ENCODE measurements at places on chromosomes 5 and 9.

GRCh38 chr9:130662970-130663257 is 1.5 kb upstream of the PRDM12 start:
- DNase-seq, result no peak

- no peak for DNase-seq
These were observed 9.2 kb upstream of the RARS1 start for GRCh38 chr5:168477060-168477459.

DNA sequence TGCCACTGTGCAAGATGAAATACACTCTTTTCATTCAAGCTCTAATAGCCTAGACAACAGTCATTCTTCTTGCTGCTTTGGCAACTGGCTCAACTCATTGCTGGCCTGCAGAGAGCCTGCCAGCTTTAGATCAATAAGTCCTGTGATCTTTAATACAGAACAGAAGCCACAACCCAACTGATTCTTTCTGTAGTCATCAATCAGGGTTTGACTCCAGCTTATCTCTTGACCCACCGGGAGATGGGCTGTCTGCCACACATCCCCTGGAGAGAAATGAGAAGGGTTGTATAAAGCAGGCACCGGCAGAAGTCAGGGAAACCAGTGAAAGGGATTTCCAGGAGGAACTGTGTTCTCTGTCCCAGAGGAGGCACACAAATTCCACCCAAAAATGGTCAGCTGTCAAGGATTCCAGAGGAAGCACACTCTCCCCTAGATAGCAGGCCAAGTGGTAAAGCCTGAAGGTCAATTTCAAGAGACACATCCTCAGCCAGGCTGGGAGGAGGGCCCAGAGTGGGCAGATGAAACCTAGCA is 24.5 kb downstream of the LHFPL2 start:
- DNase-seq, result no peak

DNA sequence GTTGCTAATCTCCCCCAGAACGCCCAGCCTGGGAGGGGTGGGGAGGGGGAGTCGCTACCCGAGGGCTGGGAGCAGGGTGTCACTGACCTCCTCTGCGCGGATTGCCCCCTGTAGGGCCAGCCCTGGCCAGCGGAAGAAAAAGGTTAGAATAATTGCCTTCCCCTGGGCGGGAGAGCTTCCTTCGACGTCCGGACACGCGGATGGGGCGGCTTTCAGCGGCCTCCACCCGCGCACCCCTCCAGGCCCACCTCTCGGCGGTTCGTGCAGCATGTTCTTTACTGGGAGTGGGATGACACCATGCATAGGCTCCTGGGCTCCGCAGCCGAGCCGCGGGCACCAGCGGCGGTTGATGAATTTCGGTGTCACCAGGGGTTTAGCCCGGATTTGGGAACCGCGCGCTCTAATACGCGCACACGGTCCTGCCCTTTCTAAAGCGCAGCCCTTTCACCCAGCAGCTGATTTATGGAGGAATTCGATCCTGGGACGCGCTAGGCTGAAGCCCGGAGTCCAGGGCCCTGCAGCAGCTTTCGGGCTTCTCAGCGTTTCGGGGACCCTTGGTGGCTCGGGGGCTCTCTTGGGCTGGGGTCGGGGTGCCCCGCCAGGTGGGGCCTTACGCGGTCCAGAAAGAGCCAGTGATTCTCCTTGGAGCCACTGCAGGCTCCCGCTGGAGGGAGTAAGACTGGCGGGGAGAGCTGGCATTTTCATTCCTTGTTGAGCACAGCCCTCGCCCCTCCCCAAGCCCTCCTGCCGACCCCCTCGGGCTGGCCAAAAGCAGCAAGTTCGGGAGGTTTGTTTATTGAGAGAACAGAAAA is 10.1 kb downstream of the LMX1B start:
- no peak for DNase-seq

DNA sequence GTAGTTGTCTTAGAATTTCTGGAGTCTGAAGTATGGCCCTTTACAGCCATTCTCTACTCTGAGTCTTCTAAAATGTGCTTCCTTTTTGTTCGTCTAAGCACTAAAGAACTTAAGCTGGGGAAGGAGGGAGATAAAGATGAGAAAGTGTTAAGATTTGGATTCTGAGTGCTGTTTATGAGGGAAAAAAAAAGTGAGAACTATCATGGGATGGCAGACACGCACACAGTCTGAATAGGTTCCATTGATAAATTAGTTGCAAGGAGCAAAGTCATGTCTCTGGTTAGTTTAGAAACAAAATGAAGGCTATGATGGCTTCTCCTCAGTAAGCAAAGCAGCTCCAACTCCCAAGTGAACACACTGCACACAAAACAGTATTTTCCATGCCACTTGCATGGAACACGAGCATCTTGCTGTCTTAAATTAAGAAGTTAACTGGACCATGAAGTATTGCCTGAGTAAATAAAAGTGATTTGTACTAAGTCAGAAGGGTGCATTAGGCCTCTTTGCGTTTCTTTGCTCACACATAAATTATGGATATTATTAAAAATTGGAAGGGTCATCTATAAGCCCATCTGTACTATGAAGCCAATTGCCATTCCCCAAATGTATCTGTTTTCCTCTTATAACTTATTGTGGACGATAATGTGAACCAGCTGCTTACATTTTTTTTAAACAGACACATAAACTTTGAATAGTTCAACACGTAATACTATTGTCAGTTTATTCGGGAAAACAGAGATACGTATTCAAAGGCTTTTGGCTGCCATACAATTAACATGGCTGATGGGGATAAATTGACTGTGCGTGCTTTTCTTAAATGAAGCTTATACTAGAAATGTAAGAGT is 199.3 kb downstream of the SGCD start:
- DNase-seq, result no peak

GRCh38 chr9:85178474-85178873 is 508.9 kb downstream of the NTRK2 start:
- DNase-seq, result no peak

- no peak for DNase-seq
These were observed 198.8 kb downstream of the SMARCA2 start for GRCh38 chr9:2213830-2214468.

- no peak for DNase-seq
These were observed 143.0 kb downstream of the FBN2 start for GRCh38 chr5:128395073-128395472.

- no peak for DNase-seq
These were observed 107.9 kb downstream of the TRIO start for GRCh38 chr5:14250748-14251701.

- DNase-seq, result no peak
These were observed 1.5 kb downstream of the FRMPD1 start for GRCh38 chr9:37652261-37652660.

DNA sequence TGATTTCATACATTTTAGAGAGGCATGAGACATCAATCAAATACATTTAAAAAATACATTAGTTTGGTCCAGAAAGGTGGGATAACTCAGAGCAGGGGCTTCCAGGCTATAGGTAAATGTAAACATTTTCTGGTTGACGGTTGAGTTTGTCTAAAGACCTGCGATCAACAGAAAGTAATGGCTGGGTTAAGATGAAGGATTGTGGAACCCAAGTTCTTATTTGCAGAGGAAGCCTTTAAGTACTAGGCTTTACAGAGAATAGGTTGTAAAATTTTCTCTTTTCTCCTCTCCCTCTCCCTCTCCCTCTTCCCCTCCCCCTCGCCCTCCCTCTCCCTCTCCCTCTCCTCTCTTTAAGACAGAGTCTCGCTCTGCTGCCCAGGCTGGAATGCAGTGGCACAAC is 50.8 kb downstream of the PTTG1 start:
- no peak for DNase-seq

DNA sequence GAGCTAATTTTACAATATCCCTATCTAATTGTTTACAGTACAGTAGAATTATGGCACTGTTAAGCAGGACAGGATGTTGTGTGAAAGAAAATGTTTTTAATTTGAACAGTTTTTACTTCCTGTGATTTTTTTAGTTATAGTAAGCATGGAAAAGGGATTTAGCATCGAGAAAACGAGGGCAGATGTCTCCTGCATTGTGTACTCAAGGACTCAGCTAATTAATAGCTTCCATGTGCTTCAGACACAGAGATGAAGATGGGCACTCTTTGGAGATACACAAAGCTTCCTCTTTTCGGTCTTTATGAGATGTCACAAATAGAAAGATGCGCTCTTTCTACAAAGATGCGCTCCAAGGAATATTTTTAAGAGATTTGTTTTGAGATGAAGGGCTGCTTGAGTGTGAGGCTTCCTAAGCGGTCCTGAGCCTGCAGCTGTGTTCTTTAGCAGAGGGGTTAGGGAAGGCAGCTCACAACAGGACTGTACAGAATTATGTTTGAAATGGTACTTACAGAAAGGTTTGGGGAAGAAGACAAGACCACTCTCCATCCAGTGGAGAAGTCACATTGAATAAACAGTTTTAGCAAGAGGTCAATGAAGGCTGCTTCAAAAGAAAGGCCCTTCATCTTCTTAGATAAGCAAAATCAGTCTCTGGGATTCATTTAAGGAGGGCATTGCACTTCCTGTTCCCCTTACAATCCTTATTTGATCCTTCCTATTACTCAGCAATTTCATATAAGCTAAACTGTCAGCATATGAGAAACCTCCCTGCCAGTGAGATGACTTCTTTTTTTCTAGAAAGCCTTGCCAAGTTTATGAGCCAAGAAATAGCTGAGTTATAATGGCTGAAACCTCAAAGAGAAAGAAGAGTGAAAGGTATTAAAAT is 311.5 kb downstream of the EFNA5 start:
- no peak for DNase-seq

- no peak for DNase-seq
These were observed 421.9 kb upstream of the KCNN2 start for GRCh38 chr5:113939988-113940387.

DNA sequence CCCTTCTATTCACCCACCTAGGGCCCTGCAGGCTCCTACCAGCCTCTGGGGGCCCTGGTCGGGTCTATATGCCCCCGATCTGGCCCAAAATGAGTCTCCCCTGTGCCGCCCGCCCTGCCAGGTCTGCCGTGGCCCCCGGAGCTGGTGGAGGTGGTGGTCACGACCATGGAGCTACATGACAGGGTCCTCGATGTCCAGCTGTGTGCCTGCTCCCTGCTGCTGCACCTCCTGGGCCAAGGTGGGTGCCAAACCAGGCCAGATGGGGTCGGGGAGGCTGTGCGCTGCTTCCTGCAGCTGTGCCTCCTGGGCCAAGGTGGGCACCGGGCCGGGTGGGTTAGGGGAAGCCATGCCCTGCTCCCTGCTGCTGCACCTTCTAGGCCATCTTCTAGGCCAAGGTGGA is 17.5 kb downstream of the REXO4 start:
- no peak for DNase-seq

DNA sequence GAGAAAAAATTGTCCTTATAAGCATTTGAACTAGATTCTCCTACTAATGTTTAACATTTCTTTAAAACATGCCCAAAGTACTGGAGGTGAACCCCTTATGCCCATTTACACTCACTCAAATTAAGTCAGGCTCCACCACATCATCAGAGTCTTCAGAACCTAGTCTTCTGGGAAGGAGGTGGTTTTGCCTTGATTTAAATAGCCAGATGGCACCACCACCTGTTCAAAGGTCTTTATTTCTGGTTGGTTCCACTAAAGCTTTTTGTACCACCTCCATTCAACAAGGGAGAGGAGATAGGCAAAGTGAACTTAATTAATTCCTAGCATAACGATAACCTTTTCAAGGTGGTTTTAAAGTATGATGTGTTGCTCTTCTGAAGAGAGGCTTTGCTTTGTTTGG is 189.5 kb downstream of the SLF1 start:
- no peak for DNase-seq

GRCh38 chr9:113715086-113715485 is 161.0 kb upstream of the ZNF618 start:
- no peak for DNase-seq

- no peak for DNase-seq
These were observed 524.2 kb upstream of the DAB2 start for GRCh38 chr5:39948867-39949468.

DNA sequence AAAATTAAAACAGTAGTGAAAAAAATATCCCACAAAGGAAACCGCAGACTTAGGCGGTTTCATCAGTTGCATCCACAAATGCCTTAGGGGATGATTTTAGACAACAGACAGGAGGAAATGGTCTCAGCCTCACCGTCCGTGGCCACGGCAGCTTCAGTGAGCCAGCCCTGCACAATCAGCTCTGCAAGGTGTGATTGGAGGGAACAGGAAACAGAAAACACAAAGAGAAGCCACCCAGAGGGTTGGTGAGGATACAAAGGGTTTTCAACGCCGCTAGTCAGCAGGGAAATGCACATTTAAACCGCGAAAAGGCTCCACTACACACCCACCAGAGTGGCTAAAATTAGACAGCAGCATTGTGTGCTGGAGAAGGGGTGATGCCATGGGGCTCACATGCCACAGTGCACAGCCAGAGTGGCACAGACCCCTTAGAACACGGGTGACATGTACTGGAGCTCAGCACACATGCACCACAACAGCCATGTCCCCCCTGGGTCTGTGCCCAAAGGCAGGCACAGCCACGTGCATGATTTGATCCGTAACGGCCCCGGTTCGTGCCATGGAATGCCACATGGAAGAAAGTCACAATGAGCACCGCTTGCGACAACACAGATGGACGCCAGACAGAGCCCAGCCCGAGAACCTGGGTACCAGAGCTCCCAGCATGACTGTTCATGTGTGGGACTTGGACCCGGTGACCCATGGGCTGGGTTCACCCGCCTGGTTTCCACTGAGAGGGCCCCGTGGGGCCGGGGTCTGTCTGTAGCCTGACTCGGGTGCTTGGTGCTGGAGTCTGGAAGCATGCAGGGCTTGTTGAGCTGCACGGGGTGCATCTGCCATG is 18.3 kb upstream of the TERT start:
- DNase-seq, result no peak

- DNase-seq, result no peak
These were observed 184.5 kb upstream of the KLF4 start for GRCh38 chr9:107673861-107674720.

DNA sequence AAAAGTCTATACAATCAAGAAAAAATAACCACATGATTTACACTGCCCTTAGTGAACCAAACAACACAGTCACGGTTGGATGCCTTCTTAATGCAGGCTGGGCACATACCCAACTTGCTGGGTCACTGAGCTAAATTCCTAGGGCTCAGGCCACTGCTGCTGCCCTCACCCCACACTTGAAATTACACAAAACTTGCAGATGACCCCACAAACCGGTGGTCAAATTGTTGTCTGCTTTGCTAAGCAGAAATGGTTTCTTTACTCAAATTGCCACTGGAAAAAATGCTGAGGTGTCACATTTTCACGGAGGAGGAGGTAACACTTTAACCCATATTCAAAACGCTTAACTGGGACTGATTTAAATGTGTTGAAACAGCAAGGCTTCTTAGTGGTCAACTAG is 62.4 kb downstream of the HMHB1 start:
- DNase-seq, result no peak

GRCh38 chr5:43137326-43137725 is 16.6 kb downstream of the ZNF131 start:
- no peak for DNase-seq

GRCh38 chr5:41334758-41335157 is 121.4 kb upstream of the C6 start:
- DNase-seq, result no peak

- DNase-seq, result no peak
These were observed 169.6 kb upstream of the GNA14 start for GRCh38 chr9:77817590-77818311.

- DNase-seq, result peak; percentile 15
These were observed 58.9 kb downstream of the AUH start for GRCh38 chr9:91302831-91303230.
